Panc1 (cell line): ENCODE measurements at places on chromosomes 7 and 10. TPM values are rescaled to one million over a fixed set of nuclear protein-coding genes. Genes with fewer than 3 reads are reported as not detected.
A peak's percentile ranks its signal among the peaks of the same experiment; 100 is the strongest.

HOXA7 gene
- total RNA-seq: not detected

ZNRF2 gene
- 22.1 TPM for total RNA-seq

EMX2 gene
- total RNA-seq: not detected

CRYGN gene
- total RNA-seq: 0.74 TPM

RBM20 gene
- total RNA-seq: 0.10 TPM

NACAD gene
- 5.3 TPM for total RNA-seq

CLRN3 gene
- not detected for total RNA-seq

RSPH10B2 gene
- 0.15 TPM for total RNA-seq

FOXP2 gene
- total RNA-seq: 0.54 TPM

NPY4R gene
- 2.2 TPM for total RNA-seq

TAS2R41 gene
- total RNA-seq: not detected

- H3K4me3 ChIP-seq: no peak overlapping the region
- no peaks in the 10 kb centered on the region for H3K4me1 ChIP-seq
- no peaks in the 10 kb centered on the region for H3K27me3 ChIP-seq
- no peak overlapping the region for H3K27ac ChIP-seq
- DNase-seq: no peak
- H3K36me3 ChIP-seq: no peaks in the 10 kb centered on the region
Observed at GRCh38 chr7:46871516-46871915, 710.4 kb downstream of the TNS3 start.

GRCh38 chr10:53903756-53904155 is 897.3 kb downstream of the PCDH15 start:
- H3K36me3 ChIP-seq: no peaks in the 10 kb centered on the region
- H3K27me3 ChIP-seq: no peaks in the 10 kb centered on the region
- H3K4me3 ChIP-seq: no peak overlapping the region
- no peak for DNase-seq

GRCh38 chr7:124801330-124801895 is 35.8 kb upstream of the GPR37 start:
- no peaks in the 10 kb centered on the region for H3K27me3 ChIP-seq
- no peak overlapping the region for H3K27ac ChIP-seq
- no peaks in the 10 kb centered on the region for H3K36me3 ChIP-seq
- no peak for DNase-seq
- no peaks in the 10 kb centered on the region for H3K4me1 ChIP-seq

DNA sequence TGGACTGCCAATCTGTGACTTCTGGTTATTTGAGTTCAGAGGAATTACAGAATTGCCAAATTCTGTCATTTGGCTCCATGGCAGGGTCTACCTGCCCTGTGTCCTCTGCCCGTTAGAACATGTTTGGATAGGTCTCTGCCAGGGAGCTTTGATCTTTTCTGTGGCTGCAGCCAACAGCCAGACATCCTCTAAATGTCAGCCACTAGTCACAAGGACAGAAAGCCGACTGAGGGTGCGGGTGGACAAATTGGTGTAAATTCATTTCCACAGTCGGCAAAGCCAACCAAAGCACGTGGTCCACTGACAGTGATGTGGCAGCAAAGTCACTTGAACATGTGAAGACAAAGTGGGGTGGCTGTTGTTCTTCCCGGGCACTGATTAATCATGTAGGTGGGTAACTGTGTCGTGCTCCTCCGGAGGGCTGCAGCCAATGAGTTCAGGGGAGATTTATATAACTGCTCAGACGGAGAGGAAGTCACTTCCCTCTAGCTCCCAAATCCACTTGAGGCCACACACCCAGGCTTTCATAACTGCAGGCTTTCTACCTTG is 26.7 kb upstream of the CAMK1D start:
- no peaks in the 10 kb centered on the region for H3K27me3 ChIP-seq
- H3K27ac ChIP-seq: no peak overlapping the region
- H3K4me1 ChIP-seq: no peaks in the 10 kb centered on the region
- H3K36me3 ChIP-seq: no peaks in the 10 kb centered on the region
- no peak for DNase-seq

- no peak overlapping the region for H3K27ac ChIP-seq
- no peaks in the 10 kb centered on the region for H3K27me3 ChIP-seq
- H3K36me3 ChIP-seq: no peaks in the 10 kb centered on the region
- no peak for DNase-seq
Observed at GRCh38 chr7:138029941-138030340, 28.1 kb upstream of the CREB3L2 start.

GRCh38 chr7:28106321-28106829 is 74.2 kb downstream of the JAZF1 start:
- H3K27me3 ChIP-seq: no peaks in the 10 kb centered on the region
- DNase-seq: no peak
- no peaks in the 10 kb centered on the region for H3K36me3 ChIP-seq
- H3K4me3 ChIP-seq: no peak overlapping the region
- H3K4me1 ChIP-seq: 0 out of 2 replicates have a peak, but pooled peaks cover 9% of the 10 kb centered on the region

GRCh38 chr7:144407266-144407931 is 3.9 kb upstream of the NOBOX start:
- no peak overlapping the region for H3K4me3 ChIP-seq
- H3K27me3 ChIP-seq: 0 out of 2 replicates have a peak, but pooled peaks cover 7% of the 10 kb centered on the region
- no peaks in the 10 kb centered on the region for H3K36me3 ChIP-seq
- DNase-seq: no peak
- H3K4me1 ChIP-seq: no peaks in the 10 kb centered on the region

DNA sequence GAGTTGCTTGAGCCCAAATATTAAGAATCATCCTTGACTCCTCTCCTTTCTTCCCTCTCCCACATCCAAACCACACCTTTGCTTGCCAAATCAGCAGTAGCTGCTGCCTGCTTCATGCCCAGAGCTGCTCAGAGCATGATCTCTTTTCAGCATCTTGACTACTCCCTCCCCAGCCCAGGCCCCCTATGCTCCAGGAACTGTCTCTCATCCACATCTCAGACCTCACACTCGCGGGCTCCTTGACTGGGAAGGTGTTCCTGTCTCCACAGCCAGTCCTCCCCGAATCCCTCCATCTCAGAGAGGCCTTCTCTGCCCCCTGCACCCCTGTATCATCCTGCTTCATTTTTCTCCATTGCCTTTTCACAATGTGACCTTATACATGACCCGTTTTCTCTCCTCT is 157.0 kb downstream of the DNAJB6 start:
- peaks cover 5% of the 10 kb centered on the region; the same call in 1 of the 2 replicates for H3K27me3 ChIP-seq
- H3K4me1 ChIP-seq: no peaks in the 10 kb centered on the region
- H3K27ac ChIP-seq: no peak overlapping the region
- no peak overlapping the region for H3K4me3 ChIP-seq
- no peak for DNase-seq
- H3K36me3 ChIP-seq: no peaks in the 10 kb centered on the region

GRCh38 chr7:119341822-119342221 is 931.2 kb upstream of the KCND2 start:
- no peaks in the 10 kb centered on the region for H3K36me3 ChIP-seq
- H3K27me3 ChIP-seq: no peaks in the 10 kb centered on the region
- no peak overlapping the region for H3K4me3 ChIP-seq
- no peak overlapping the region for H3K27ac ChIP-seq
- H3K4me1 ChIP-seq: no peaks in the 10 kb centered on the region
- DNase-seq: no peak

- no peaks in the 10 kb centered on the region for H3K27me3 ChIP-seq
- H3K4me1 ChIP-seq: no peaks in the 10 kb centered on the region
- H3K36me3 ChIP-seq: no peaks in the 10 kb centered on the region
- no peak overlapping the region for H3K27ac ChIP-seq
Observed at GRCh38 chr7:109950256-109950655, 1140.7 kb upstream of the LRRN3 start.

GRCh38 chr7:78055001-78055573 is 256.5 kb downstream of the PHTF2 start:
- no peak overlapping the region for H3K27ac ChIP-seq
- no peak for DNase-seq
- no peaks in the 10 kb centered on the region for H3K36me3 ChIP-seq
- no peaks in the 10 kb centered on the region for H3K4me1 ChIP-seq
- no peak overlapping the region for H3K4me3 ChIP-seq

GRCh38 chr10:44206127-44206818 is 178.6 kb downstream of the CXCL12 start:
- no peaks in the 10 kb centered on the region for H3K4me1 ChIP-seq
- no peak for DNase-seq
- H3K27me3 ChIP-seq: no peaks in the 10 kb centered on the region
- H3K27ac ChIP-seq: no peak overlapping the region
- H3K36me3 ChIP-seq: no peaks in the 10 kb centered on the region
- H3K4me3 ChIP-seq: no peak overlapping the region

DNA sequence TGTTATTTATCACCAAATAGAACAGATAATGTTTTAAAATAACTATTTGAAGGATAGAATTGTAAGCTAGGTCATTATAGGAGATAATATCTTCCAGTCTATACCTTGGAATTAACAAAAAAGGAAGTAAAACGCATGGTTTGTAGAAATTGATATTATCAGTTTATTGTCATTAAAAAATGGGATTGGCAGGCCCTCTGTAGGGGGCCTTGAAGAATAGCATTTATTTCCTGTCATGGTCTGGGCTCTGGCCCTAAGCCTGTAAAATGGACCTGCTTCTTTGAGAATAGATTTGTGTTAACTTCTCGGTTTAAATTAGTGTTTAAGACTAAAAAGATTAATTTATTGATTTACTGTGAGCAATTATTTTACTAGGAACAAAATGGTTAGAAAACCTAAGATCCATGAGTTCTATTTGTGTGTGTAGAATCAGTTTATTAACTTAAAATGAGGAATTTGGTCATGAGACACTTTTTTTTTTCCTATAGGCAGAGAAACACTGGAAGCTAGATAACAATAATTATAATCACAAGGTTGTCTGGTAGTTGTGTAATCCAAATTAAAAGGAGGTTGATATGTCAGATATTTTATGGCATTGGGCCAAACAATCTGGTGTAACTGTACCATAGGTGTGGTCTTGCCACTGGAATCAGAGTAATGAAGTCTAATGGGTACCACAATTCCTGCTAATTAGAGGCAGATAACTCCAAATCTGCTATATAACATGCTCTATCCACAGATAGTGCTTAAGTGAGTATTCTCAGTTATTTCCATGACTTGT is 197.4 kb upstream of the FOXP2 start:
- no peaks in the 10 kb centered on the region for H3K4me1 ChIP-seq
- H3K36me3 ChIP-seq: no peaks in the 10 kb centered on the region; the same call in 1 of the 2 replicates
- H3K27ac ChIP-seq: no peak overlapping the region
- DNase-seq: no peak
- no peaks in the 10 kb centered on the region for H3K27me3 ChIP-seq
- H3K4me3 ChIP-seq: no peak overlapping the region

DNA sequence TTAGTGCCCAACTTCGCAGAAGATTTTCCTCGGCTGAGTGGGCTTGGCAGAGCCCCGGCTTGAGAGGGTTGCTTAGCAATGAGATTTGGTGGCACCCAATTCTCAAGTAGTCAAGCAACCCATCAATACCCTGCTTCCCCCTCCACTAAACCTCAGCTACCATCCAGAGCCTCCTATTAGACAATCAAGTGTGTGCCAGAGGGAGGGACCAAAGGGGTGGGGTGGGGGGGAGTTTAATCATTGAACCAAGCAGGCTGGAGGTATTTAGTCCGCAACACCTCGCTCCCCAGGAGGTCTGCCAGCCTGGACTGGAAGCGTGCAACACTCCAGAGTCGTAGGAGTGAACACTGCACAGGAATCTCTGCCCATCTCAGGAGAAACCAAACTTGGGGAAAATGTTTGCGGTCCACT is at the start of gene HKDC1:
HKDC1 (plus strand) TSS at position 292 of the 411 bp plus-strand sequence; CDS start at position 396, 104 bp downstream.
- no peak within 1 kb of the TSS for H3K4me3 ChIP-seq
- no peak within 1 kb of the TSS for H3K27ac ChIP-seq
- H3K4me1 ChIP-seq: peaks cover 17% of the 10 kb centered on the region
- no peaks in the 10 kb centered on the region for H3K36me3 ChIP-seq
- no peak for DNase-seq
- H3K27me3 ChIP-seq: no peaks in the 10 kb centered on the region

DNA sequence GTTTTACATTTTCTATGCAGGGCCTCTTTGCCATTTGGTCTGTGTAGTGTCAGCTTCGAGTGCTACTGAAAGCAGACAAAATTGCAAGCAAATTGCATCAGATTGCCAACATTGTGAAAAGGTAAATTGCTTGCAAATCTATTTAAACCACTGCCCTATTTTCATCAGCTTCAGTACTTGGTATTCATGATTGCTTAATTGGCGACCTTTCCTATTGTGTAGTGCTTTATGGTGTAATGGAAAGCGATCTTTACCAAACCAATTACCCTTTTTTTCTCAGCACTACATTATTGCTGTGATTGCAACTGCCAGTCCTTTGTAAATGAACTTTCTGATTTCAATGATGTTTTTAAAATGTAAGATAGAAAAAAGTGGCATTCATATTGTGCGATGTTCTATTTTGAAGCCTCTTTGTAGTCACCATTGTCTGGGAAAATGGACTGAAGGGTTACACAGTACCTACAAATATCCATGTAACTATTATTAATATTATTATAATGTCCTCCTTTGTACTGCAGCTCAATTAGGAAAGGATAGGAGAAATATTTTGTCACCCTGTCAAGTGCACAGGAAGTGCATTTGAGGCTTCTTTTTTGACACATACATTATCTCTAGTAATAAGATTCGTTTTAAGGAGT is 177.7 kb upstream of the SP8 start:
- H3K36me3 ChIP-seq: no peaks in the 10 kb centered on the region
- H3K27ac ChIP-seq: no peak overlapping the region
- H3K4me1 ChIP-seq: no peaks in the 10 kb centered on the region
- no peak for DNase-seq

GRCh38 chr10:63204667-63205391 is 71.7 kb downstream of the NRBF2 start:
- peaks cover 6% of the 10 kb centered on the region; the same call in 1 of the 2 replicates for H3K4me1 ChIP-seq
- no peak overlapping the region for H3K27ac ChIP-seq
- H3K36me3 ChIP-seq: peaks cover 61% of the 10 kb centered on the region
- no peaks in the 10 kb centered on the region for H3K27me3 ChIP-seq
- no peak for DNase-seq

GRCh38 chr10:118017071-118017740 is 29.5 kb downstream of the RAB11FIP2 start:
- H3K4me3 ChIP-seq: no peak overlapping the region
- H3K27ac ChIP-seq: no peak overlapping the region
- no peaks in the 10 kb centered on the region for H3K4me1 ChIP-seq
- no peak for DNase-seq
- H3K27me3 ChIP-seq: no peaks in the 10 kb centered on the region
- no peaks in the 10 kb centered on the region; the same call in 1 of the 2 replicates for H3K36me3 ChIP-seq

DNA sequence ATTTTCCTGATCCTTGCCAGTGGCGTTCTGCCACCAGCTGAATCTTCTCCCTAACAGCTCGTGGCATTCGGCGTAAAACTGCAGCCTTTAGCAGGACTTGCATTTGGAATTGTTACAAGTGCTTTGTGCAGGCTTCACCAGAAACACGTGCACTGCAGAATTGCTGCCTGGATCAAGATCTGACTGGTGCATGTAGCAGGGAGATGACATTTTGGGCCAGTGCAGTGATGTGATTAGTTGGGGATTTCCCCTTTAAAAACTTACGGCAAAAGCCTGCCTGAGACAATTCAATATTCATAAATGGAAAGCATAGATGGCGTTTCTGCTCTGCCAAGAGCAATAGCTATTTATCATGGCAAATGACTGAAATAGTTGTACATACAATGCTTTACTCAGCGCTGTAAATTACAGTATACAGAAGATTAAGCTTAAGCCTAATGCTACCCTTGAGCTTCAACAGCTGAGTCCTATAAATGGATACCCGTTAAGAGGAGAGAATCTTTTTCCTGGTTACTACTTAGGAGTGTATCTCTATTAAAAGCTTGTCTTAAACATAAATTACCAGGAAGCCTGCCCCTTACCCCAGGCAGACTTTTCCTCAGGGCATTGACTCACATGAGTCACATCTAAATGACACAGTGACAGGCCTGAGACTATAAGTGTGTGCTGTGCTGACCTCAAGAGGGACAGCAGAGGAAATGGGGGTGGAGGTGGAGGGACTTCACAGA is 106.3 kb downstream of the ATXN7L1 start:
- peak overlapping the region; percentile 52 for H3K27ac ChIP-seq
- no peak for DNase-seq
- H3K27me3 ChIP-seq: no peaks in the 10 kb centered on the region
- peaks cover 19% of the 10 kb centered on the region for H3K4me1 ChIP-seq
- no peaks in the 10 kb centered on the region for H3K36me3 ChIP-seq
